ENCODE measurements at places on chromosomes 16 and 17.

GRCh38 chr16:31253642-31254045, 6.1 kb upstream of the ITGAM start:
- DNase-seq: no peak

- no peak for DNase-seq
Measured at GRCh38 chr17:73705594-73705993, 61.3 kb upstream of the SDK2 start.

- DNase-seq: no peak
Measured at GRCh38 chr17:54544249-54544648, 356.4 kb upstream of the TOM1L1 start.

DNA sequence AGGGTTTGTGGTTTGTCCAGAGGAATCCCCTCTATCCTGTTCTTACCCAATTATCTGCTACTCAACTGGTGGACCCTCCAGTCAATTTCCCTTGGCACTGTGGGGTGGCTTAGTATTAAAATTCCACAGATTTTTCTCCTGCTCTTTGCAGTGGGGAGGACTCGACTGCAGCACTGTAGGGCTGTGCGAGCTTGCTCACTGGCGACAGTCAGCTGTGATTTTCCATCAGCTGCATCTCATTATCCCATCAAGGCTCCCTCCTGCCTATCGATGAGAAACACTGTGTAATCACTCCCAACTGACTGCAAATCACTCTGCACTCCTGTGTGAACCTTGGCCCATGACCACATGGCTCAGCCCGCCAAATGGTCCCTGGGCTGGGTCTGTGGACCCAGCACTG, 90.5 kb upstream of the MAF start:
- DNase-seq: no peak

GRCh38 chr17:51071556-51071955, 49.1 kb downstream of the SPAG9 start:
- no peak for DNase-seq
